NCI-H1436 (cell line): ENCODE measurements at places on chromosomes 12 and 14.

DNA sequence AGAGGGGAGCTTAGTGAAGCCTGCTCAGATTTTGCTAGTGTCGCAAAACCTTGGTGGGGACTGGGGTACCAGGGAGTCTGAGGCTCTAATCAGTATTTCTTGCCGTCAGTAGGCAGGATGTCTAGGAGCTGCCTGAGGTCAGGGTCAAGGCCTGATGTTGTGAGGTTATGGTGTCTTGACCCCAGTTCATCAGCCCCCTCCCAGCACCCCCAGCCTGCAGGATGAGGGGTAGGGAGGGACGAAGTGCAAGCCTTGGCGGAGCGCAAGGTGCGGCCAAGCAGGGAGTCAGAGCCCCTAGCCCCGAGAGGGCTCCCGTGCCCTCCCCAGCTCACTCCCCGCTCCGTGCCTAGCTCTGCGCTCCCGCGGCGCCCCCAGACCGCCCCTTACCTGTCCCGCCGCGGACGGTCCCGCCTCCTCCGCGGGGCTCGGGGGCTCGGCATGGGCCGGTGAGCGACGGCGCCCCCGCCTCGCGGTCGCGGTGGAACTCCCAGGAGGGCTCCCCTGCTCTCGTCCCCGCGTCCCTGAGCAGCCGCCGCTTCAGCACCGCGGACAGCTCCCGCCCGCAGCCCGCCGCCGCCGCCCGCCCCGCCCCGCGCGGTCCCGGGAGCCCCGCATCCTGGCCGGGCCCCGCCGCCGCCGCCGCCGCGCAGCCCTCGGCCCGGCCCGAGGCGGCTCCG, 347 bp downstream of the SYNDIG1L start:
- no peak for DNase-seq

DNA sequence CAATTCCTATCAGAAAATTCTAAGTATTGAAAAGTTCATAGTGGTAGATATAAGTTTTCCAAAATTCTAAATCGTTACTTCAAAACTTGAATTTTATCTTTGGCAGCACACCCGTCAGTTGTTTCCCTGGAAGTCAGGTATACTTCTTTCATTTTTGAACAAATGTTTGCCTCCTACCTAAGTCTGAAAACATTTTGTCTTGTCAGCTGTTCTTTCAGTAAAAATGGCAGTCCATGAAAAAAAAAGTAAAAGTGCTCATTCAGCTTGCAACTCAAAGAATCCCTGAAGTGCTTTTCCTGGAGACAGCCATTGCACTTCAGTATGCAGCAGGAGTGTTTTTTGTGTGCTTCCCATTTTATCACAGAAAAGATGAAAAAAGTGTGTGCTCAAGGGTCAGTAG, 130.1 kb upstream of the NEDD1 start:
- no peak for DNase-seq

GRCh38 chr14:102528431-102529170, 19.0 kb upstream of the ANKRD9 start:
- no peak for DNase-seq

DNA sequence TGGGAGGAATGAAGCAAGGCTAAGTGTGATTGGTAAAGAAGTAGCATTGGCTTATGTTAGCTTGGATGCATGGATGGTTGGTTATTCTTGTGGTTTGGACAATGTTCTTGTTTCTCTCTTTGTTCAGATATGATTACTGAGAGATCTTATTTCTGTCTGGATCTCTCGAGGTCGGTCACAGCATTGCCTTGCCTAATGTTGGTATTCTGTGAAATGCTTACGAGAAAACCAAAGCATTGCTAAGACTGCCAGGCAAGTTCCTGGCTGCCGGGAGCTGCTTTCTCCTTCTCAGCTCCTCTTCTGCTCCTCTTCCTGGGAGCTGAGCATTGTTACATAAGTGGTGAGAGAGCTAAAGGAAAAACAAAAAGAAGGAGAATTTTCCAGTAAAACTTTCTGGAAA, 7.4 kb upstream of the RND1 start:
- no peak for DNase-seq

- no peak for DNase-seq
Observed at GRCh38 chr12:104263026-104263425, 40.5 kb upstream of the EID3 start.
